Stimulated activated CD4-positive, alpha-beta T cell treated with anti-CD3 and anti-CD28 coated beads, Interleukin-1b, Interleukin-23, amount 100 ng/mL, for 24 hours (primary cell): ENCODE measurements at places on chromosomes 11 and 22.

DNA sequence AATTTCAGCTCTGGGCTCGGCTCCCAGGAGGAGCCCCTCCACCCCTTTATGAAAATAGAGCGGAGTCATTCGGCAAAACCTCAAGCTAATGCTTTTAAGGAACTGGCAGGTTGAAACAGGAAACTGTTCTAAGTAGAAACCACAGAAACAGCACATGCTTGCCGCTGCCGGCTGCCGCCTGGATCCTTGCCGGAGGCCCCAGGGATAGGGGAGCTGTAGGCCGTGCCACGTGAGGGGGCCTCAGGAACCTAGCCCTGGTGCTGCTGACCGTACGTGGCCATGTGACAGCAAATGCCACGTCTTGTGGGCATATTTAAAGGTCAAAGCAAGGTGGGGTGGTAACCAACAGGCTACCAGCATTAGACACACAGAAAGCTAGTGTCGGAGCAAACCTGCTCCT lies 77.9 kb upstream of the TIMP3 start:
- DNase-seq = peak; percentile 2

DNA sequence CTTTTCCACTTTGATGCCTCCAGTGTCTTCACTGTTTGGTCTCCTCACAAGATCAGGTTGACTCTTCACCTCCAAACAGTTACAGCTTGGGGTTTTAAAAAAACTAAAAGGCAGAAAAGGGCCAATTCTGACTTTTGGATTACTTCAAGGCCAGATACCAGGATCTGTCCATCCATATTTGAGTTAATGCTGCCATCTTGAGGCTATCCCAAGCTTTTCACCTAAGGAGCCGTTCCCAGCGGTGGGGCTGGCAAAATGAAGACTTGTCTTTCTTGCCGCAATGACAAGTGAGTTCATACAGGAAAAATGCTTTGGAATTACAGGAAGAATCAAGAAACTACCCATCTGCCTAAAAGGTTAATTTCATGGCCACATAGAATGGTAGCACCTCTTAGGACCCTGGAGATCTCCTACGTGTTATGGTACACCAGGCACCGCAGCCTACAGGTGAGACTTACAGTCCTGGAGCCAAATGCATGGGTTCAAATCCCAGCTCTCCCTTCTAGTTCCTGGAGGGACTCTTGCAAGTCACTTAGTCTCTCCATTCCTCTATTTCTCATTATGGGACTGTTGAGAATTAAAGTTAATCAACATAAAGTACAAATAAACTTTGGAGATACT lies 6.0 kb upstream of the OR5B21 start:
- DNase-seq = no peak

DNA sequence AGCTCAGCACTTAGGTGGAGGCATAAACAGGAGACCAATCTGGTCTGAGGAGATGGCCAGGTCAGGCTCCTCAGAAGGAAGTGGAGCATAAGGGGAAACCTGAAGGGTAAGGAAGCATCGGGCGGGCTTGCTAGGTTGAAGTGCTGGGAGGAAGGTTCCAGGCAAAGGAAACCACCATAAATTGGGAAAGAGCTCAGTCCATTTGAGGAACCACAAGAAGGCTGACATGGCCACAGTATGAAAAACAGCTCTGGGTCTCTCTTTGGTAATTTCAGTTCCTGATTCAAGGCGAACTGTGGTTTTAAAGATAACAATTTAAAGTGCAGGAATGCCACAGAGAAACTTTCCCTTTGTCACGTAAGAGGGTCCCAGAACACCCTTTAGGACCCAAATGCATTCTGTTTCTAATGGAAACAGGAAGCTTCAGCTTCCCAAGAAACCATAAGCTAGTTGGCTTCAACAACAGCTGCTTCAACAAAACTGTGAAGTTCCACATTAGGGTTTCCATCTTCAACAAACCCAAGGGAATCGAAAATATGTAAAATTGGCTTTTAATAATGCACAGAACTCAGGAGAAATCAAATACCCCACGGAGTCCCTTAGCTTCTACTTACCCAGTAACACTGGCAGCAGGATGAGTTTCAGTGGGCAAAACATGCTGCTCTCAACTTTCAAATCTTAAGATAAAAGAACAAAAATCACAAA lies 10.4 kb downstream of the JAML start:
- DNase-seq = no peak

GRCh38 chr11:77710358-77710757 lies 72.8 kb upstream of the CLNS1A start:
- no peak for DNase-seq

DNA sequence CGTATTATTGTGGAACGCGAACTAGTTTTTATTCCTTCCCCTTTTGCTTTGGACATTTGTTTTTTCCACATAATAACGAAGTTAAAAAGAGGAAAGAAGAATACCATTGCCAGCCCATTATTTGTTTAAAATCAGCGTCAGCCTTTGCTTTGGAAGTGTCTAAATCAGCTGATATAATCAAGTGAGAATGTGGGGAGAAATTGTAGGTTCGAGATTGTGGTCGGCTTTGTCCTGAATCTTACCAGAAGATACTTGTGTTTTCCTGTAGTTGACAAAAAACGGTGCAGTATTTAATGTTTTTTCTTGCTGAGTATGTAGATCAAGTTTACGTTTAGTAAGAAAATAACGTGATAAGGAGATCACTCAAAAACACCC lies 935 bp downstream of the ZNF143 start:
- DNase-seq = no peak
